ENCODE measurements at places on chromosomes 16 and 17.

DNA sequence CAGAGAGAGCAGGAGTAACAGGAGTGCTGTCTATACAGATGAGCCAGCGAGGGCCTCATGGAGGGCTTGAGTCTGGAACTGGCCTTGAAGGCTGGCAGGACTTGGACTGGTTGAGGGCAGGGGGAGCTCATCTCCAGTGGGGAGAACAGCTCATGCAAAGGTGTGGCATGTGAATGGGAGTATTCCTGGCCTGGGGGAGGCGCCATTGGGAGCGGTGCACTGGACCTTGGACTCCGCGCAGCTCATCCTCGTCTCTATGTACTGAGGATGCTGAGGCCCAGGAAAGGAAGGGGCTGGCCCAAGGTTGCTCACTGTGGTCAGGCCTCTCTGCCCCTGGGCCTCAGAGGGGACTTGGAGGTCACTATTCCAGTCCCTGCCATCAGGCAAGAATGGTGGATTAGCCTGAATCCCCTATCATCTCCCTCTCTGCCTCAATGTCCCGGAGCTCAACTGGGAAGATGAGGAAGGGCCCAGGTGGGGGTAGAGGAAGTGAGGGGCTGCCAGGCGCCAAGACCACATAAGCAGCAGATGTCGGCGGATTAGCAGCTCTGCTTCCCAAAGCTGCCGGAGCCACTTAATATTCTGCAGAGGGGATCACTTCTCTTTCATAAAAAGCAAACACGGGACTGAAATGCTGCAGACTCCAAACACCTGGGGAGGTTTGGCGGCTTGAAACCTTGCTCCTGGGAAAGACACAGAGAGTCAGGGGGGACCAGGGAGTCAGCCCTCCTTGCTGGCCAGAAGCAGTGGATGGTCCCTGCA is 88.9 kb downstream of the SDK2 start:
- no peak for DNase-seq

DNA sequence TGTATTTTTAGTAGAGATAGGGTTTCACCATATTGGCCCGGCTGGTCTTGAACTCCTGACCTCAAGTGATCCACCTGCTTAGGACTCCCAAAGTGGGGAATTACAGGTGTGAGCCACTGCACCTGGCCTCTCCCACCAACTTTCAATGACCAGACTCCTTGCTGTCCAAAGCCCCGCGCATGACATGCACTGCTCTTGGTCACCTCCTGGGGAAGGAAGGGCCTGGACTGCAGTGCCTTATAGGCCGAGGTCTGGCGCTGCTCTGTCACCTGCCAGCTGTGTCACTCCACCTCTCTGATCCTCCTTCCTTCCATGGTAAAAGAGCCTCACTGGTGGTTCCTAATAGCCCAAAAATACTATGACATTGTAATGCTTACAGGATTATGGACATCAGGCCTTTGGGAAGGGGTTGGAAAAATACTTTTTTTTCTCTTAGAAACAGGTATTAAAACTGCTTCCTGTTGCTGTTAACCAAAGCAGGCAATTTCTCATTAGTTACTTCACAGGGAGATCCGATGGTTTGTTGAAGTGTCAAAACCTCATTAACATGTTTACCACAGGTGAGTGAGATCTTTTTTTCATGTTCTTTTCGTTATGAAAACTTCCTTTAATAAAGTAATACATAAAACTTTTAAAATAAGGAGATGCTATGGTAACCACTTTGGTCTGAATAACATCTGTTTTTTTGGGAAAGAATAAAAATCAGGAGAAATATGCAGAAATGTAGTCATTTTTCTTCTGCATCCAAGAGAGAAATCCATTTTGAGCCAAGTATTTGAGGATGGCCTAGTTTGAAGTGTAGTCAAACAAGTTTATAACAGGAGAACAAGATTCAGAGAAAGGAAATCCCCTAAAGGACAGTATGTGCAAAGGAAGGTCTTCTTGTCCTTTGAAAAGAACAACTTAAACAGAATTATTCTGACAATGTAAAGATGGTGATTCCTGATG is 35.5 kb downstream of the GRB7 start:
- no peak for DNase-seq

DNA sequence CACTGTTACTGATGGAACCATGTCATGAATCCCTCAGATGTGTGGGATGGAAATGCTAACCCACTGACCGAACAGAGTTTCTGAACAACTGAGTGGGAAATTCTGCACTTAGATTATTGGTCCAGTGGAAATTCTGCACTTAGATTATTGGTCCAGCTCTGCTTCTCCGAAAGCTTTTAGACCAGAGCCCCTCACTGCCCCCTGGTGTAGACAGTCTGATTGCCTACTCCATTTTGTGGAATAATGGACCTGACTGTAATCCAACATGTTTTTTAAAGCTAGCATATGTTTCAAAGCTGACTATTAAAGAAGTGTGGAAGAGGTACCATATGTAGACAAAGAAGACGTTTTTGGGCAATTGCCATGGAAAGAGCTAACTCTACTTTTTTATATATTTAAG is 50.3 kb upstream of the TBX2 start:
- no peak for DNase-seq

DNA sequence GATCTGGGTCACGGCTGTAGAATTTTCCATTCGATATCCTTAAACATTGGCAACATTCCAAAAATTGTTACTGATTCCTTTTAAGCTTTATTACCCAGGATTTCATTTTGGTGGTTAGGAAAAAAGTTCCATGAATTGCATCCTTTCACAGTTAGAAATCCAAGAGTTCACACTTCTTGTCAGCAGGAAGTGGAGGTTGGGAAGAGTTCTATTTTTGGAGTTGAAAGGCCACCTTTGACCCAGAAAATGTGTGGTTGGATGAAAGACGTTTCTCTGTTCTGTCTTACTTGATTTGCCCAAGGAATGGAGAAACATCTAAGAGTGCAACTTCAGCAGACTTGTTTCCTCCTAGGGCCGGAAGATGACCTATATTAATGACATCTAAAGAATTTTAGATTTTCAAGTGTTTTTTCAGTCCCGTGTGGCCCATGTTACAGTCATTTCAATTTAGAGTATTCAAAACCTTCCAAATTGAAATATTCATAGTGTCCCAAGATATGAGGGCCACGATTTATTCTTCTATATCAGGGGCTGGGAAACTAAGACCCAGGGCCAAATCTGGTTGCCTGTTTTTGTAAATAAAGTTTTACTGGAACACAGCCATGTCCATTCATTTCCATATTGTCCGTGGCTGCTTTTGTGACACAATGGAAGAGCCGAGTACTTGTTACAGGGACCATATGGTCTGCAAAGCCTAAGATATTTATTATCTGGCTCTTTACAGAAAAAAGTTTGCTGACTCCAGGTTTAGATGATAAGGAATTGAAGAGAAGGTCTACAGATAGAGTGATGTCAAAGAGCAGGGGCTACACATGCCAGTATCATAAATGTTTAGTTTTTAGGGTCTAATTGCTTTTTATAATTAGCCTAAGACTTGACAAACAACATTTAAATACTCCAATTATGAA is 50.2 kb downstream of the CDK5R1 start:
- no peak for DNase-seq

Data from NCI-H345 (cell line).